ENCODE measurements at places on chromosomes 13 and 19.

- no peak for DNase-seq
Observed at GRCh38 chr19:38264486-38265212, at the start of gene SPINT2. SPINT2 (plus strand) TSS chr19:38264573; CDS start chr19:38264893, 320 bp downstream.

DNA sequence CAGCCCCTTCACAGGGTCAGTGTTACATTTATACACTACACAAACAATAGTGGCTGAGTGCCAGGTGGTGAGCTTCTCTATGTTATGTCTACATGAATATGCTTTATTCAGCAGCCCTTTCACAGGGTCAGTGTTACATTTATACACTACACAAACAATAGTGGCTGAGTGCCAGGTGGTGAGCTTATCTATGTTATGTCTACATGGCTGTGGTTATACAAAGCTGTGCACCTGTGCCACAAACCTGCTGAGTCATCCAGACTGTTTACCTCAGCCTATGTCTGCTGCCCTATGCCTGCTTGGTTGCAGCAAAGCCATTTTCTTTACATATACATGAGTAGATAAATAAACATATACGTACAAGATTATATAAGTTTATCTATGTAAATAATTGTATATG, 76.5 kb downstream of the ZNF726 start:
- DNase-seq, result no peak

GRCh38 chr13:63438951-63439350, 2023.3 kb upstream of the PCDH20 start:
- no peak for DNase-seq

GRCh38 chr13:73107970-73108369, 49.2 kb downstream of the KLF5 start:
- no peak for DNase-seq
